ENCODE measurements at places on chromosomes 1 and 21.

- no peak for DNase-seq
Observed at GRCh38 chr1:65975708-65976107, 183.0 kb downstream of the PDE4B start.

- DNase-seq, result no peak
Observed at GRCh38 chr1:234721476-234722269, 111.7 kb upstream of the IRF2BP2 start.

DNA sequence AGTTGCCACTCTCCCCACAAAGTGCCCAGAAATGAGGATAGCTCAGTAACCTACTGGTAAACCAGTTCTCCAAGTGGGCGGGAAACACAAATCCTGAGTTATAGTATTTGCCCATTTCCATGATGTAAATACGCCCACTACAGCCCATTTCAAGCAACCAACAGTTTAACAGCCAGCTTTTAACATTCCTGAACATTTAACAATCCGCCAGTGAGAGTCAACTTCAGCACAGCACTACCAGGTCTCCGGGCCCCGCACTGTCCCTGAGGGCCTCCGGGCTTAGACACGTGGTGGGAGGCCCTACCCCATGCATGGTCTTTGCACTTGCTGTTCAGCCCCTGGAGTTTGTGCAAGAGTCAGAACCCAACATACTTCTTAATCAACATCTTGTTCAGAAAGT is 132.0 kb upstream of the CTTNBP2NL start:
- DNase-seq, result no peak

DNA sequence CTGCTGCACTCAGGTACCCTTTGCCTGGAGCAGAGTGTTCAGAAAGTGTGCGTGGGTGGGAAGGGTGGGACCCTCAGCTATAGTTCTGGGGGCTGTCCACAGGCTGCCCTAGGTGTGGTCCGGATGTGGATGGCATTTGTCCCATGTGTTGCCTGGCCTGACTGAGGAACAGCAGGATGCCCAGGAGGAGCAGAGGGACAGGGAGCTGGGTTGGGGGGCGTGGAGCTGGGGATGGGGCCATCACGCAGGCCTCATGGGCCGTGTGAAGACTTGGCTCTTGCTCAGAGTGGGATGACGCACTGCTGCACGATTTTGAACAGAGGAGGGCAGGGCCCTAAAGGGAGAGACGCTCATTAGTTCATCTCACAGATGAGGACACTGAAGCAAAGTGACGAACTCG is 17.0 kb downstream of the C1orf115 start:
- DNase-seq, result no peak

DNA sequence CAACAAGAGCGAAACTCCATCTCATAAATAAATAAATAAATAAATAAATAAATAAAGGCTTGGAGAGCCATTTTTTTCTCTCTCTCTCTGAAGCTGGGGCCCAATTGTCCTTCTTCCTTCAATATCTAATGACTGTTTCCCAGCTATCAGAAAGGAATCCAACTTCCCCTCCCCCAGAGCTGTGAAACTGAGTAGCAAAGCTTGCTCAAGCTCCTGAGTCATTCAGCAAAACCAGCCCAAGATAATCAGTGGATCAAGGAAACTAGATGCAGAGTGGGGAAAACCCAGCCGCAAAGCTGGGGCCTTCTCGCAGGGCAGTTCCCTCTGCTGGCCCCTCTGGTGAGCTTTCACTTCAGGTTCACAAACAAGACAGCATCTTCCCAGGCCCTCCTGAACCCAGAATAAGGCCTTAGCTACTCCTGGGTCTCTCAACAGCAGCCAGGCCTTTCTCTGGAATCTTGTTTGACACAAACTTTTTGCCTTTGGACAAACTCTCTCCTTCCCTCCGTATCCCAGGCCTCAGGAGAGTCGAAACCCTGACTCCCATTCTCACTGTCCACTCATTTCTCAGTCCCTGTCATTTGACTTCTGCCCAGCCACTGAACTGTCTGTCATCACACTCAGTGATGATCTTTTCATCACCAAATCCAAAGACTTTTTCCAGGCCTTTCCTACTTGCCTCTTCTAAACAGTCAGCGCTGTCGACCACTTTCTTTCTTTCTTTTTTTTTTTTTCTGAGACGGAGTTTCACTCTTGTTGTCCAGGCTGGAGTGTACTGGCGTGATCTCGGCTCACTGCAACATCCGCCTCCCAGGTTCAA is 18.0 kb upstream of the PTP4A2 start:
- peak; percentile 77 for DNase-seq

DNA sequence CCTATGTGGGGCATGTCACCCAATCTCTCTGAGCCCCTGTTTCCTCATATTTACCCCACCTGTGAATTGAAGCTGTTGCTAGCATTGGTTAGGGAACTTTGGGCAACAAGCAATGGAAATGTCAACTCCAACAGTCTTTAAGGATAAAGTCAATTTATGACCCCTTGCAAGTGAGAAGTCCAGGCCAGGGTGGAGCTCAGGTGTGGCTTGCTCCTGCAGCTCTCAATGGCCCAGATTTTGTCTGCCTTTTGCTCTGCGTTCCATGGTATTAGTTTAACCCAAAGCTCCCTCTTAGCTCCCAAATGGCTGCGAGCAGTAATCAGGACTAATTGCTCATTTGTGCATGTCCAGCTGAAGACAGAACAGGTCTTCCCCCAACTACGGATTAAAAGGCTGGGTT is 70.4 kb upstream of the ABCG1 start:
- DNase-seq, result no peak

DNA sequence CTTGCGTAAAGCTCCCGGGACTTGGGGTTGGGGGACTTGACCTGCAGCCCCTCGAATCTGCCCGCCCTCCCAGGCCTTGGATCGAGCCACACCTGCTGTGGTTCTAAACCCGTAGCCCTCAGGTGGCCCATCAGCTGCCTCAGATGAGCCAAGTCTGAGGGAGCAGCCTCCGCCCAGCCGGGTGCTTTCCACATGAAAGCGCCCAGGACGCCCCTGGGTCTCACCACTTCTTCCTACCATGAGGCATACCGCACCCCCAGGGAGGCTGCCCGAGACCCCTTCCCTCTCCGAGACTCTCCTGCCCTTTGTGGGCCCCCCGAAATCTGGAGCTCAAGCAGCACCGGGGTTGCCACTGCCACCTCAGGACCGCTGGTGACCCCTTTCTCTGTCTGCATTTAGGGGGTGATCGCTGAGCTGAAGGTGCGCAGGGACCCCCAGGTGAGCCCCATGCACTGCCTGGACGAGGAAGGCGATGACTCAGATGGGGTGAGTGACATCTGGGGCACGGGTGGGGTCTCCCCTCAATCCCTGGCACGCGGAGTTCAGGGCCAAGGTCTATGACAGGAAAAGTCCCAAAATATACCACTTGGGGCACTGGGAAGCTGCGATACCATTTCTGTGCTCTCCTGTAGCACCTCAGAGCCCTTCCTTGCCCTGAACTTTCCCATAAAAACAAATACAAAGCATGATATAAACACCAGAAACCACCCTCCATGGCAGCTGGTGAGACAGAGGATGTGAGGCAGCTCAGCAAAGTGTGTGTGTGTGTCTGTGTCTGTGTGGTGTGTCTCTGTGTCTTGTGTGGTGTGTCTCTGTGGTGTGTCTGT is 68.5 kb downstream of the SLC19A1 start:
- no peak for DNase-seq

DNA sequence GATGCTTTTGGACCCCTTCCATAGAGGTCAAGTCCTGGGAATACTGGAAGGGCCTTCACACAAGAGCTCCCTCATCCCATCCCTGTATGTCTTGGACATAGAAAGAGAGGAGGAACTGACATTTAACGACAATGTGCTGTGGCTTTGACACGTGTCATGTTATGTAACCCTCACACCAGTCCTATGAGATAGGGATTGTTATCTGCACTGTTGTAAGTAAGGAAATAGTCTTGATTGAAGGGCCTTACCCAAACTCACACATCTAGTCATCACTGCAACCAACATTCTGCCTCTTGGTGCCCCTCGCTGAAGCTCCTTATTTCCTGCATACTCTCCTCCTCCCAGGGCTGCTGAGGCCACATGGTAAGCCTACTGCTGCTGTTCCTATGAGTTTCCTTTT is 63.7 kb upstream of the ANGPTL1 start:
- no peak for DNase-seq

DNA sequence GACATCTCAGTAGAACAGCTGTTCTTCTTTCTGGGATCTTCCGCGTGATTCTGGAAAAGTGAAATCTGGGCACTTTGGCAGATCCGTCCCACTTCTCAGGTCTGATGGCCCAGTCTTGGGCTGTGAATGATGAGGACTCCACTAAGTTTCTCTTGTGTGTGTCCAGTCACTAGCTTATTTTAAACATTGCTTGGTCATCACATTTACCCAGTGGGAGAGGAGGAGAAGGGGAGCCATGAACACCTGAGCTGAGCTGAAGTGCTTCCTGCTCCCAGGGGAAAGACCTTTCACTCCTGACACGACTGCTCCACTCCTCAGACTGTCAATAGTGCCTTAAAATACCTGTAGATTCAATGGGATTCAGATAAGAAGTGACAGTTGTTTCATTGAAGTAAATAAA is 101.9 kb upstream of the SLC35F3 start:
- no peak for DNase-seq

- DNase-seq, result no peak
Observed at GRCh38 chr1:183210681-183211080, 24.6 kb downstream of the LAMC2 start.
